ENCODE measurements at places on chromosomes 1 and 21.

- no peak for DNase-seq
Measured at GRCh38 chr1:21663248-21663950, 5.8 kb downstream of the RAP1GAP start.

- DNase-seq, result no peak
Measured at GRCh38 chr1:3858231-3858981, 1.1 kb downstream of the DFFB start.

DNA sequence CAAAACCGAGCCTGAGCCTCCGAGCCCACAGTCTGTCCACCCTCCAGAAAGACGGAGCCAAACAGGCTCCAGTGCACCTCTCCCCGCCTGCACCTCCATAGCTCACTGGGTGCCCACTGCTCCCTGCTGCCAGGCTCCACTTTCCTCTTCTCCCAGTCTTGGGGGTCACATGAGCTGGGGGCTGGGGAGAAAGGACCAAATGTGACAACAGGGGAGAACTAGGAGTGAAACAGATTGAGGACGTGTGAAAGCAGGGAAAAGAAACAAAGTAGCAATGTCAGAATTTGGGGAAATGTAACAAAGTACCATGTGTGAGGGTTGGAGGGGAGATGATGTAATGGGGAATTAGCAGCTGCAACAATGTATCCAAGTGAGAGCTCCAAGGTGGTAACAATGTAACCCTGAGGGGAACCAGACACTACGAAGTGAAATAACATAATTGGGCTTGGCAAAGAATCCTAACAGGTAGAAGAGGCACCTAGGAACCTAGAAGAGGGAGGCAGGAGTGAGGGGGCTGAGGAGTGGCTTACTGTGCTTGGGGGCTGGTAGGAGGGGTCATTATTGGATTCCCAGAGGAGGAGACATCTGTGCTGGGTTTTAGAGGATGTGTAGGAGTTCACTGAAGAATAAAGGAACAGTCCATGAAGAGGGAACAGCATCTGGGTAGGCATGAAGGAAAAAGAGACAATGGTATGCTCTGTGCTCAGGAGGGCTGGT, 12.5 kb downstream of the SDC3 start:
- no peak for DNase-seq

- DNase-seq, result no peak
Measured at GRCh38 chr1:181493885-181494284, 10.6 kb downstream of the CACNA1E start.

GRCh38 chr1:47931395-47931794, 65.8 kb downstream of the TRABD2B start:
- no peak for DNase-seq

DNA sequence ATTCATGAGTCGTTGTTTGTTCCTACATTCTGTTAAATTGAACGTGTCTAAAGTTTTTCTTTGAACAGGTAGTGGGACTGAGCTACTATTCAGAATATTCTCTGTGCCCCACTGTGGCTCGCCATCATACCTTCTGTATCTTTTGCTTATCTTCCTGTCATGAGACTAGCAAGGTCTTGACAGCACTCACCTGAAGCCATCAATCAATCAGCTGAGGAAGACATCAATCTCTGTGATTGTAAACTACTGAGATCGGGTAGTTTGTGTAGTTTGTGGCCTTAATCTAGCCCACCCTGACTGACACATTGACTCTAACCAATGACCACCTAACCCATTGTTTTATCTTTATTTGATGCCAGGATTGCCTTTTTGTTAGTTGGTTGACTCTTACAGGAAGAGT, 17.7 kb upstream of the RUNX1 start:
- DNase-seq, result no peak

DNA sequence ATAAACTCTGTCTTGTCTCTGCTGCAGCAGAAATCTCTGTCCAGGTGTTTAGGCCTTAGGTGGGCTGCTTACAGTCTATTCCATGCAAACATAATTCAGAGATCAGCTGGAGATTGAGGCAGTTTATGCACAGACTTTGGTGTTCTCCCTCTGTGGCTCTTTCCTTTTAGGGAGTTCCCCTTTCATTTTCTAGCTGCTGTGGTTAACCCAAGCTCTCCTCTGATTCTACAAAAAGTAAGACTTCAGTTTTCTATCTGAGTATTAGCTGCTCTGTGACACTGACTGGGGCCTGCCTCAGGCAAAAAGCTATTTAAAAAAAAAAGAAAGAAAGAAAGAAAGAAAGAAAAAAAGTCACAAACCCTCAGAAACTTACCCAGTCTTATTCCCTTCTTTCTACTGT, 211.1 kb downstream of the CAMTA1 start:
- no peak for DNase-seq

DNA sequence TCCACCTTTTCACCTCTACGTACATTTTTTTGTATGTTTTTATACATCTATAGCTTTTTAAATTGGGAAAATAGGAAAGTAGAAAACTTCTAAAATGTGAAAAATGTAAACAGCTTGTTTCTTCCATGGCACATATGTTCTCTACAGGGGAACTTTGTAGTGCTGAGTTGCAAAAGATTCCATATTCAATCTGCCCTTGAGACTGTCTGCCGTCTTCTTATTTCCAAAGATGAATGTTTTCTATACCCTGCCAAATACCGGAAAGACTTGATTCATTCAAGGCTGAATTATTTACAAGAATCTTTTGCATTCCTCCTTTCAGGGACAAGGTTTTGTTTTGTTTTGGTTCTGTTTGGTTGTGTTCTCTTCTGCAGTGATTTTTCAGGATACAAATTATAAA, 1334.5 kb upstream of the ADGRL4 start:
- no peak for DNase-seq

DNA sequence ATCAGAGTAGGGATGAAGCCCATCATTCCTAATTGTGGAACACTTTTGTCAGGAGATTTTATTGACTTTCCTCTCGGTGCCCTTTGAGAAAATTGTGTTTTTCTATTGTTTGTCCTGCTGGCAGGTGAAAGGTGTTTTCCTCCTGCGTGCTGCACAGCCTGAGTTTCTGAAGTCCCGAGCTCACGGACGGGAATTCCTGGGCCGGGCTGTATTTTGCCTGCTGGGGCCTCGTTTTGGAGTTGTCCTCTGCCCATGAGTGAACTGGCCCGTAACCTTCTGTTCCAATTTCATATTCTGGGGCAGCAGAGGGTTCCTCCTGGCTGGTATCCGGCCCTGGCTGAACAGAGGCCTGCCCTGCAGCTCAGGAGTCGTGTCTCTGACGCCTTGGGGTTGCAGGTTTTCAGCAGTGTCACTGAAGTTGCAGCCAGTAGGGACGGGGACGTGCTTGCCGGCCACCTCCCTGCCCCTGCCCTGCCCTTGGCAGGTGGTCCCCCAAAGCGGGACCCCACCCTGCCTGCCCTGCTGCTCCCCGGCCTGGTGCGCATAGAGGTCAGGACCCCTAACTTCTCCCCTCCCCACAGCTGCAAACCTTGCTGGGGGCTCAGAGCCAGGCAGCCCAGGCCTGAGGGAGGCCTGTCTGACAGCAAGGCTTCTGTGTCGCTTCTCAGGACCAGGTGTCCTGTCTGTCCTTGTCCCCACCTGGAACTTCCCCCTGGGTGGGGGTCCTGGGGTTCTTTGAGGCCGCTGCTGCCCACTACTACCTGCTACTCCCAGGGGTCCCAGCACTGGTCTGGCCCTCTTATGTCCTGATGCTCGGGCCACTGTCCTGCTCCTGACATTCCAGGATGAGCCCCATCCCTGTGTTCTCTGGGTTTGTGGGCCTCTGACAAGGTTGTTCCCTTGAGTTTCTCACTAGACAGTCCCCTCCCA, 49.0 kb downstream of the SLX9 start:
- no peak for DNase-seq

DNA sequence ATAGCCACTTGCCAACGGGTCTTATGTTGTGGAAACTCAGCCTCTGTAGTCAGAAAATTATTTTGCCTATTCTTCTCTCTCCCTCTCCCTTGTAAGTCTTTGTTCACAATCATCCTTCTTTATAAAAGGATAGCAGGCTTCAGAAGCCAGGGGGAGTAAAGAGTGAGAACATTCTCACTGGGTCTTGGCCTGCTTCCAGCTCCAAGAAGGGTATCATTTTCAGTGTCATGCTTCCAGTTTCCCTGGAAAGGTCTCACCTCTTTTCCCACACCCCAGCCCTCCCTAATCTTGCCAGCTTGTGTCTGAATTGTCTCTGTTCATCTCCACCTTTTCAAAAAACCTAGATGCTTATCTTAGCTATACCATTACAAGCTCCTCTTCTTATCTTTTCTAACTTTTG, 346.2 kb upstream of the LRRC7 start:
- no peak for DNase-seq

GRCh38 chr1:240709676-240710075, 97.7 kb upstream of the GREM2 start:
- no peak for DNase-seq

DNA sequence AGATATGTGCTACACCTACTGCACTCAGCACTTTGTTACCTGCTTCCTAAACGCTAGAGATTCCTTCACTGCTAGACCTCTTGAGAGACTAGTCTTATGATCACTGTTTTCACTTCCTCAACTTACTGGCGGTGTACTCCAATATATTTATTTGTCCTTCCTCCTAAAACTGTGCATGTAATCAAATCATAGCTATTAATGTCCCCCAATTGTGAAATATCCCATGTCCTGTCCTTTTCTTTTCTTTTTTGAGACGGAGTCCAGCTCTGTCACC, 3.4 kb downstream of the SOAT1 start:
- DNase-seq, result no peak

DNA sequence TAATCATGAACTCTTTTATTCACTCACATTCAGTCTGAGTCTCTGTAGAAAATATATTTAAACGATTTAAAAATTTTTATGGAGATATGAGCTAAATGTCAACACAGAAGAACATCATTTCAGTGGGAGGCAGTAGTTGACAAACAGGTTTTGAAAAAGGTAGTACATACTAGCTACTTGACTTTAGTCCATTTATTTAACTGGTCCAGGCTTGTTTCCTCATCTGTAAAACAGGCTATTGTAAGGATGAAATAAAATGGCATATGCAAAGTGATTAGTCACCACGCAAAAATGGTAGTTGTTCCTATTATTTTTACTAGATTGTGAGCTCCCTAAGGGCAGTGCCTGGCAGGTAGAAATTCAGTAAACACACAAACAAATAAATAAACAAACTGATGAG, 75.2 kb downstream of the NTPCR start:
- no peak for DNase-seq

- no peak for DNase-seq
Measured at GRCh38 chr1:229950020-229950419, 117.0 kb upstream of the GALNT2 start.

GRCh38 chr1:164602101-164602422, 43.1 kb downstream of the PBX1 start:
- DNase-seq, result no peak

DNA sequence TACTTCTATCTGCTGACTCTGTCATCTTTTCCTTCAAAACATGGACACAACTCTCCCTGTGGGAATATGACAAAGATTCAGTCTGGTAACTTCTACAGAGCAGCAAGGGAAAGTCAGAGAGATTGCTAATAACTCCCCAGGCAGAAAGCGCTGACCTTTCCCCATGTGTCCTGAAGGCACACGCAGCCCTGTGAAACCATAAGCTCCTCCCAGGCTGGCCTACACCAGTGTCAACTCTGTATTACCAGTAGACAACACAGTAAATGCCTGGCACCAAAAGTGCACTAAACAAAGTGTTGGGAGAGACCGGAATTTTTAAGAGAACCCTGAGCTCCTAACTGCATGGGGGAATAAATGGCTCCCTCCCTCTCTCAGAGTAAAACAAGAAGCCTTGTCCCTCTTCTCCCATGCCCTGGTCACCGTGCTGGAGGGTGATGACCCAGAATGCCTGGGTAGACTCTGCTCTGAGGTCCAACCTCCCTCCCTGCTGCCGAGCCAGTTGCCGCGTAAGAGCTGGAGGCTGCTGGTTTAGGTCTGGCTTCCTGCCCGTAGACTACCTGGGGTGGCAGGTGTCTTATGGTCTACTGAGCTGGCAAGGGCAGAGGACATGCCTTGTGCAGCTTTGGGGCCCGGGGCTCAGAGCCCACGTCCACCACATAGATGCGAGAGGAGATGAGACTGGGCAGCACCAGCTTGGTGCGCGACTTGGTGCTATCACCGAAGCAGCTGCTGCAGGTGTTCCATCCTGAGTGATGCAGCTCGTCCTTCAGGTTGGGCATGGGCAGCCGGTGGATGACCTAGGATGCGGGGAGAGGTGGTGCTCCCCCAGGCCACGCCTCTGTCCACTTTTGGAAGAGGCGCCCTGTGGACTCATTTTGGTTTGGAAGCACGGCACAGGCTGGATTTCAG, 3.9 kb downstream of the SELENBP1 start:
- no peak for DNase-seq

DNA sequence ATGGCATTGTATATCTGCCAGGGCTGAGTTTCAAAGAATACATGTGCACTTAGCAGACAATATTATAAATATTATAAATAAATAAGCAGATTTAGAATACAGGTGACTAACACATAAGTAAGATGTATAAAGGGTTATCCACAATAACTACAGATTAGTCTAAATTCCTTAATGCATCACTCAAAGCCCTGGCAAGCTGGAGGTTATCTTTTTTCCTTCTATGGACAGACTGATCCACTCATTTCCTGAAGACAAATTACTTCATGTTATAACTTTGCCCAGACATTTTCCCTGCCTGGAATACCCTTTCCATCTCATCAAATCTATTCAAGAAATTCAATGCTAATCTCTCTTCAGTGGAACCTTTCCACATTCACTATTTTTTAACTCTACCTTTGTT, 38.8 kb downstream of the LUZP1 start:
- no peak for DNase-seq

DNA sequence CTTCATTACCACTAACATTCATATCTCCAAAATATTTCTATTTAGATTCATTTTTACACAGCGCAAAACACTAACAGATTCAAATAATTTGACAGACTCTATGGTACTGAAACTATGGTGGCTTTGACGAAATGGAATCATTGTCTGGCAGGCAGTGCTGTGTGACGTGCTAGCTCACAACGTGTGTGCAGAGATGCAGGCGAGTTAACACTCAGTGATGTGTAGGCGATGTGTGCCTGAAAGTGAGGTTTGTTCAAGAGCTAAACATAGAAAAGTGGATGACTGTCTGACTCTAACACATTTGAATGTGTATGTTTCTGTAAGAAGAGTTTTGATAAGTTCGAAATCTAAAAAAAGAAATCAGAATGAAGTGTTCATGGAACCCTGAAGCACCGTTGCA, 97.7 kb downstream of the RYR2 start:
- no peak for DNase-seq

DNA sequence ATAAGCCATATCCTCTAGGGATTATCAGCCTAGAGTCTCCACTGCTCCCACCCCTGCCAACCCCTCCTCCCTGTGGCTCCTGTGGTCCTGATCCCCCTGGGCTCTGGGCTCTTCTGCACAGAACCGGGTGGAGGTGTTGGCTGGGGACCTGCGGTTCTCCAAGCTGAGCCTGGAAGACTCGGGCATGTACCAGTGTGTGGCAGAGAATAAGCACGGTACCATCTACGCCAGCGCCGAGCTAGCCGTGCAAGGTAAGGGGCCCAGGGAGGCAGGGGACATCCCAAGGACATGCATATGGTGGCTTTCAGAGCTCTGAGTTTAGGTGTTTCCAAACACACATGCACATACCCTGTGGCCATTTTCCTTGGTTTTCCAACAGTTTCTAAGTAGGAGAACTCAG, 19.3 kb downstream of the CNTN2 start:
- DNase-seq, result no peak

All from H1 (cell line).